ENCODE measurements at places on chromosomes 4 and X. TPM values are rescaled to one million over a fixed set of nuclear protein-coding genes. Genes with fewer than 3 reads are reported as not detected.

Gene FAM9B
- 0.19 TPM for total RNA-seq

Gene CYP4V2
- 7.6 TPM for total RNA-seq

Gene MCF2
- 0.83 TPM for total RNA-seq

Gene PAK3
- total RNA-seq, result 23.0 TPM

Gene ZNF518B
- 16.9 TPM for total RNA-seq

Gene DCAF8L2
- not detected for total RNA-seq

Gene ADAM29
- total RNA-seq, result 0.59 TPM

Gene PCDH7
- total RNA-seq, result 53.7 TPM

Gene ETDB
- total RNA-seq, result not detected

Gene IGFBP7
- 162 TPM for total RNA-seq

Gene GTPBP6
- 13.4 TPM for total RNA-seq

Gene ATP1B4
- not detected for total RNA-seq

Gene GYG2
- 1.4 TPM for total RNA-seq

Gene PHKA1
- 7.1 TPM for total RNA-seq

Gene LUZP4
- not detected for total RNA-seq

Gene ODAPH
- total RNA-seq, result 1.00 TPM

Gene GPRASP3
- total RNA-seq, result 1.3 TPM

Gene SEPTIN6
- 77.8 TPM for total RNA-seq

Gene POU3F4
- not detected for total RNA-seq

Gene SPATA18
- 16.6 TPM for total RNA-seq

Gene SOX3
- 0.24 TPM for total RNA-seq

Gene SCRG1
- total RNA-seq, result 0.36 TPM

Gene MAGEA11
- total RNA-seq, result 2.5 TPM

Gene SHOX
- total RNA-seq, result 1.0 TPM

Gene CXCL11
- total RNA-seq, result not detected

Gene PRR32
- total RNA-seq, result not detected

Gene KIAA1210
- total RNA-seq, result 0.08 TPM

Gene NUP62CL
- 3.2 TPM for total RNA-seq

Gene HS3ST1
- 0.05 TPM for total RNA-seq

Gene ERVMER34-1
- total RNA-seq, result 0.16 TPM

Gene KLF8
- 0.47 TPM for total RNA-seq

Gene AKAP4
- not detected for total RNA-seq

Gene SCML2
- total RNA-seq, result 8.1 TPM
